ENCODE measurements at places on chromosomes 1 and 21.

- no peaks in the 10 kb centered on the region for H3K4me1 ChIP-seq
- H3K36me3 ChIP-seq, result no peaks in the 10 kb centered on the region
- DNase-seq, result no peak
- H3K27ac ChIP-seq, result no peak overlapping the region
Observed at GRCh38 chr21:41616031-41616591, 108.2 kb upstream of the TMPRSS2 start.

DNA sequence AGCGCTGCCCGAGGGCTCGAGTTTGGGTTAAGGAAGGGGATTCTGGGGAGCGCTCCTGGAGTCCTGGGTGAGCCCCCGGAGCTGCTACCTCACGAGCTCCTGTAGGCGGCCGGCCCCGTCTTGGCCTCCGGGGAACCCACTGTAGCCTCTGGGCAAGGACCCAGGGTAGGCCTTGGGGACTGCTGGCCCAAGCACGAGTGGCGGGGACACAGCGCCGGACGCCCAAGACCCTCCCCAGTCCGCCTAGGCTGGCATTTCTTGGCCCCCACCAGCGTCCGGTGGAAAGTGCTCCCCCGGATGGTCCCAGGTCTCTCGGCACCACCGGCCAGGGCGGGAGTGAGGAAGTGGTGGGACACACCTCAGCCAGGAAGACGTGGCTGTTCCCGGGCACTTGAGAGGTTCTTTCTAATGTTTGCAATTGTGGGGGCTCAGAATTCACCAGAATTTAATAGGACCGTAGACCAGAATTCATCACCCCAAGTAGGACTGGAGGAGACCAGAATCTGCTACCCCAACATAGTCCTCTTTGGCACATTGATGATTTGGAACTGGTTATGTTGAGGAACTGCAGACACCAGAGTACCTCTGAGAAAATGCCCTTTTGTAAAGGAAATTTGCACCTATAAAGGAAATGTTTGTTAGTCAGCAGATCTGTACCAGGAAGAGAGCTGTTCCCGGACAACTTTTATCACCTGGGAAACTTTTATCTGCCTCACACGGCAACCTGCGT lies 622 bp upstream of the TMPRSS2 start:
- H3K4me1 ChIP-seq, result no peaks in the 10 kb centered on the region
- no peak for DNase-seq
- H3K36me3 ChIP-seq, result no peaks in the 10 kb centered on the region

GRCh38 chr1:224223819-224224714 lies 41.0 kb downstream of the DEGS1 start:
- H3K36me3 ChIP-seq, result peaks cover 14% of the 10 kb centered on the region
- no peak for DNase-seq
- H3K27me3 ChIP-seq, result no peaks in the 10 kb centered on the region
- H3K27ac ChIP-seq, result no peak overlapping the region
- H3K4me3 ChIP-seq, result no peak overlapping the region

DNA sequence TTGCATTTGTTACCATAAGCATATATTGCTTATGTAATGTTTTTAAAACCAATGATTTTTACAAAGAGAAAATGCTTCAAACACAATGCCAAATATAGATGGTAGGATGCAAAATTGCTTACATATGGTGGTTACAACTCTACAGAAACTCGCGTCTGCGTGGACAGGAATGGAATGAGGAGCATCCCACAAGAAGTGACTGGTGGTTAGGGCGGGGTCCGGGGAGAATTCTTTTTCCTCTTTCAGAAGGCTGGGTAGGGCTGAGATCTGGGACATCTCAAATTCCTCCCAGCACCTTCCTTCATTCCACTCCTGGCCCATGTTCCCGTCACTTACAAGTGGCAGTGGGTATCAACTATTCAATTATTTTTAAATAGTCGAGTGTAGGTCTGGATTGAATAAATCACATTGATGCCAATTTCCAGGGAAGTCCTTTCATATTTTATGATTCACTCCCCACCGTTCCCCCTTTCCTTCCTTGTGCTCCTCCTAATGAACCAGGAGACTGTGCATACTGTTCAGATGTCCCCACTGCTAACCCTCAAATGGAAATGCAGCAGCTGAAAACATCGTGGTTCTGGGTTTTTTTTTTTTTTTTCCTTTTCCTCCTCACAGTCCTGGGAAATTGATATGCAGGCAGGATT lies 174.5 kb upstream of the POU3F1 start:
- no peaks in the 10 kb centered on the region for H3K4me1 ChIP-seq
- no peak for DNase-seq
- peaks cover 8% of the 10 kb centered on the region for H3K27me3 ChIP-seq
- H3K27ac ChIP-seq, result no peak overlapping the region
- no peak overlapping the region for H3K4me3 ChIP-seq

GRCh38 chr1:247273013-247273412 lies 17.1 kb downstream of the VN1R5 start:
- no peaks in the 10 kb centered on the region for H3K4me1 ChIP-seq
- H3K4me3 ChIP-seq, result no peak overlapping the region
- H3K27ac ChIP-seq, result no peak overlapping the region
- H3K27me3 ChIP-seq, result no peaks in the 10 kb centered on the region
- H3K36me3 ChIP-seq, result no peaks in the 10 kb centered on the region

GRCh38 chr1:6351480-6352137 lies 42.0 kb downstream of the ACOT7 start:
- peaks cover 19% of the 10 kb centered on the region for H3K4me1 ChIP-seq
- no peak for DNase-seq
- no peaks in the 10 kb centered on the region for H3K27me3 ChIP-seq
- H3K27ac ChIP-seq, result peak overlapping the region; percentile 38

GRCh38 chr1:151984313-151984956 lies 9.2 kb downstream of the S100A10 start:
- H3K36me3 ChIP-seq, result peaks cover 87% of the 10 kb centered on the region
- DNase-seq, result peak; percentile 37
- H3K4me3 ChIP-seq, result peak overlapping the region; percentile 15
- no peaks in the 10 kb centered on the region for H3K27me3 ChIP-seq
- H3K27ac ChIP-seq, result peak overlapping the region; percentile 80

- H3K27ac ChIP-seq, result peak overlapping the region; percentile 98
- H3K4me3 ChIP-seq, result peak overlapping the region; percentile 69
Observed at GRCh38 chr21:35343046-35343819, 294.1 kb upstream of the RUNX1 start.

DNA sequence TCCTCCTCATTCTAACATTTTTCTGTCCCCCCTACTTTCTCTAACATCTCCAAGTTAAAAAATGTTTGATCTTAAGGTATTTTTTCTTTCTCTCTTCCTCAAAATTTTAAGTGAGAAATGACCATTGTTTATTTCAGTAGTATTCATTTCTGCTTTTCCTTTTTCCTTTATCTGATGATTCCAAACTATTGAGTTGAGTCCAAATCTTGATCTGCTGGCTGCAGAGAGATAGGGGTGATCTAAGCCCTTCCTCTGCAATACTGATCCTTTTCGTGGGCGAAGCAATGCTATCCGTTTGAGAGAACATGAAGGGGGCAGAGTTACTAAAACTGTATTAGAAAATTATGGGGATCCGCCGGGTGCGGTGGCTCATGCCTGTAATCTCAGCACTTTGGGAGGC lies 516 bp upstream of the NMNAT2 start:
- H3K27me3 ChIP-seq, result peaks cover 54% of the 10 kb centered on the region
- no peak overlapping the region for H3K4me3 ChIP-seq
- no peak for DNase-seq
- no peaks in the 10 kb centered on the region for H3K36me3 ChIP-seq
- H3K27ac ChIP-seq, result no peak overlapping the region

GRCh38 chr1:94025383-94026340 lies 95.3 kb downstream of the ABCA4 start:
- H3K27me3 ChIP-seq, result peaks cover 16% of the 10 kb centered on the region
- peaks cover 5% of the 10 kb centered on the region for H3K4me1 ChIP-seq
- H3K36me3 ChIP-seq, result no peaks in the 10 kb centered on the region
- H3K27ac ChIP-seq, result no peak overlapping the region

DNA sequence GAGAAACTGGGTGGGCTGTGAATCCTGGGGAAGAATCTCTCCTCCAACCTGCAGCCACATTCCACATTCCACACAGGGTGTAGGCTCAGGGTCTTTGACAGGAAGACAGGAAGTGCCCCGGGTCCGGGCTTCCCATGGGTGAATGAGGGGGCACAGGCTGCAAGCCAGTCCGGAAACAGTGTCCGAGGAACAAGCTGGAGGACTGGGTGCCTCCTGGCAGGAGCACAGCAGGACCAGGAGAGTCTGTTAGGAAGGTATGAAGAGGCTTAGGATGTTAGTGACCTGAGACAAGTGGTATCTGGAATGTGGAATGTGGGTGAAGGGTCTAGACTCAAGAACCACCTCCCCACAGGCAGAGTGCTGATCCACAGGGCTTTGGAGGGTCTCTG lies 121.0 kb upstream of the CD34 start:
- no peak overlapping the region for H3K4me3 ChIP-seq
- H3K27ac ChIP-seq, result no peak overlapping the region
- no peak for DNase-seq
- peaks cover 4% of the 10 kb centered on the region for H3K27me3 ChIP-seq
- no peaks in the 10 kb centered on the region for H3K4me1 ChIP-seq
- no peaks in the 10 kb centered on the region for H3K36me3 ChIP-seq

GRCh38 chr1:46652321-46653100 lies 15.7 kb downstream of the ATPAF1 start:
- H3K27me3 ChIP-seq, result no peaks in the 10 kb centered on the region
- H3K4me3 ChIP-seq, result no peak overlapping the region
- DNase-seq, result no peak
- peak overlapping the region; percentile 70 for H3K27ac ChIP-seq

Data from activated T-helper 2 cell treated with anti-CD3 and anti-CD28 coated beads, Interferon-gamma antibody, Interleukin-2, Interleukin-4, amounts not matched to agents 10 μg/mL and 5 μg/mL and 100 μg/mL, durations not matched to agents 14 hours and 24 hours and 36 hours (primary cell).